Brain microvascular endothelial cell (primary cell): ENCODE measurements at places on chromosomes 5 and 9.

GRCh38 chr9:134678666-134679443 lies 37.3 kb downstream of the COL5A1 start:
- DNase-seq: no peak

- DNase-seq: no peak
These were observed 59.7 kb downstream of the DOCK8 start for GRCh38 chr9:274406-274805.

DNA sequence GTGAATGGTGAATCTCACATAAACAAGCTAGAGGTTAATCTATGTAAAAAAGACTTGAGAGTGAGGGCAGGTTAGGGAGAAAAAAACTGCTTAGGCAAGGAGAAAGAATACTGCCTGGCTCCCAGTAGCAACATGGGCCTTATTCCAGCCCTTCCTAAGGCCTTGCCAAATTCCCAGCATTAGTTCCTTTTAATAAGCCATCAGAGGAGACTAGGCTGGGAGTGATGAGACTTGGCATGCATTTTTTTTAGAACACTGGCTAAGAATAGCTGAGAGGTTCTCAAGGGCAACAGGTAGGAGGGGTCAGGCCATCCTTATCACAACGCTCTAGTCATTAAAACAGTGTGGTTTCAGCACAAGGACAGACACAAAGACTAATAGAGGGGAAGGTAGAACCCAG lies 20.9 kb upstream of the ZBTB43 start:
- no peak for DNase-seq

DNA sequence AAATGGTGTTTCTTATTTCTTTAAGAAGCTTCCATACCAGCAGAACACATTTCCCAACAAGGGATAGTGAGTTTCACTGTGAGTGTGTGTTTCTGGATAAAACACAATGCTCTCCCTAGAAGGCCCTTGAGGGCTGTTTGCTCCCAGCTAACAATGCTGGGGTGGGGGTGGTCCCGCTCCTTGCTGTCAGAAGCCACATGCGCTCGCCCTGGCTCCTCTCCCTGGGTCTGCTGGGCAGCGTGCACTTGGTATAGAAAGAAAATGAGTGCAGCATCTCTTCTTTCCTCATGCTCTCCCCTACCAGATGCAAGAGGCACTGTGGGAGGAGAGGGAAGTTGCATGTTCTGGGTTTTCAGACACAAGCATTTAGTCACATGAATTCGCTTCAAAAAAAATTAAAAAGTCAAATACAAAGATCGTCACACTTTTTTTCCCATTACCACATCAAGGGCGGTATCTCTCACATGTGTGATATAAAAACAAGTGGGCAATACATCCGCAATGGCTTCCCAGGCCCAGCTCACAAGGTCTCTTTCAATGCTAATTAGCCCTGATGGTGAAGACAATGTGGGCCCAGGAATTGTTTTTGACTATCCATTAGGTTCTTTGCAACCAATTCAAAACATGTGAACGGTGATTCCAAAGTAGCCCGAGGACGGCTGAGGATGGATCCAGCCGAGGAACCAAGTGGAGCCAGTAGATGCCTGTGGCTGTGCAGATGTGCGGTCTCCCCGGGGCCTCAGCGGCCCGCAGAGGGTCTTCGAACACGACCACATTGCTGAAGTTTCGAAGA lies 603.6 kb downstream of the IRX1 start:
- DNase-seq: no peak

DNA sequence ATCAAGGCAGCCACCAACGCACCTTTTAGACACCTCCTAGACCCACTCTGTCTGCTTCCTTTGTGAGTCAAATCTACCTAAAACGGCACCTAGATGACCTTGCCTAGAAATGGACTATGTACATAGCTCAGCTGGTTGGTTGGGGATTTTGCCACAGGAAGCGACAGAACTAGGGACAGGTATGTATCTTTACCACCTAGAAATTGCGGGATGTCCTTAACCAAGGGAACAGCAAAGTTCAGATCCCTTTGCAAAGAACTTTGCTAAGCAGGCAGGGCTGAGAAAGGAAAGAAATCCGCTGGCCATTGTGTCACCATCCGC lies 2.0 kb upstream of the ENC1 start:
- DNase-seq: no peak

DNA sequence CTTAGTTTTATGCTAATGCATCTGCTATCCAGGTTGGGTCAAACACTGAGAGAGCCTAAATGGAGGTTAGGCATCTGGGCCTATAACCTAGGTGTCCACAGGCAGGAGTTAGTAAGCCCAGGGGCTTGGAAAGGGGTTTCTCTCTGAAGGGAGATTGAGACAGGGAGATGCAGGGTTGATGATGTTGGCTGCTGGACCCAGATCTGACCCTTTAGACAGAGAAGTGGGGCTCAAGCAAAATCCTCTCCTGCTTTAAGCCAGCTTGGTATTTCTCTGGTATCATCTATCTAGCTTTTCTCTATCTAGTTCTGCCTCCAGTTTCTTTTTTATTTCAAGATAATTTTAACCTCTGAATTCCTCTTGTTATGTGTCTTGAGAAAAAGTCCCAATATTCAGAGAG lies 18.3 kb upstream of the ANKRD55 start:
- no peak for DNase-seq

GRCh38 chr9:75417471-75417870 lies 329.2 kb downstream of the OSTF1 start:
- DNase-seq: no peak

- peak; percentile 48 for DNase-seq
These were observed 255.1 kb downstream of the MAT2B start for GRCh38 chr5:163760498-163760897.

GRCh38 chr9:103296189-103296588 lies 301.1 kb downstream of the CYLC2 start:
- no peak for DNase-seq

GRCh38 chr5:10635257-10635866 lies 71.5 kb downstream of the ANKRD33B start:
- peak; percentile 67 for DNase-seq

DNA sequence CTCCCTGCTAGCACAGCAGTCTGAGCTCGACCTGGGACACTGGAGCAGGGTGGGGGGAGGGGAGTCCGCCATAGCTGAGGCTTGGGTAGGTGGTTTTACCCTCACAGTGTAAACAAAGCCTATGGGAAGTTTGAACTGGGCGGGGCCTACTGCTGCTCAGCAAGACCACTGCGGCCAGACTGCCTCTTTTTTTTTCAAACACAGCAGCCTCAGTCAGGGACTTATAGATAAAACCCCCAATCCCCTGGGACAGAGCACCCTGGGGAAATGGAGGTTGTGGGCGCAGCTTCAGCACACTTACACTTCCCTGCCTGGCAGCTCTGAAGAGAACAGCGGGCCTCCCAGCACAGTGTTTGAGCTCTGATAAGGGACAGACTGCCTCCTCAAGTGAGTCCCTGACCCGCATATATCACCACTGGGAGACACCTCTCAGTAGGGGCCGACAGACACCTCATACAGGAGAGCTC lies 151.1 kb upstream of the APC start:
- no peak for DNase-seq

- no peak for DNase-seq
These were observed 86.0 kb upstream of the ZNF618 start for GRCh38 chr9:113790093-113790492.

DNA sequence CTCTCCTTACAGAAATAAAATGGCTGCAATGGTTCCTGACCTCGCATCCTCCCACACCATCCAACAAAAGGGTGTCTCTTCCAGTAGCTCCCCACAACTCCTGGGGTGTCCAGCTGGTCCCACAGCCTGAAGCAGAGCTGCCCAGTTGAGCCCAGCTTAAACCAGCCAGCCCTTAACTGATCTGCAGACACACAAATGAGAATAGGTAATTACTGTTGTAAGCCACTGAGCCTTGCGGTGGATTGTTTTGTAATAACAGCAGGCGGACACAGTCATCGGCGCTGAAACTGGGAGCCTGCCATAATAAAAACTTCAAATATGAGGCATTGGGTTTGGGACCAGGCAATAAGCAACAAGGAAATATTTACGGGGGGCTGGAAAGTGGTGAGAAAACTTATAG lies 10.4 kb upstream of the ZBTB43 start:
- no peak for DNase-seq
